ENCODE measurements at places on chromosomes 16 and 17. TPM values are rescaled to one million over a fixed set of nuclear protein-coding genes. Genes with fewer than 3 reads are reported as not detected.
A peak's percentile ranks its signal among the peaks of the same experiment; 100 is the strongest.

DNA sequence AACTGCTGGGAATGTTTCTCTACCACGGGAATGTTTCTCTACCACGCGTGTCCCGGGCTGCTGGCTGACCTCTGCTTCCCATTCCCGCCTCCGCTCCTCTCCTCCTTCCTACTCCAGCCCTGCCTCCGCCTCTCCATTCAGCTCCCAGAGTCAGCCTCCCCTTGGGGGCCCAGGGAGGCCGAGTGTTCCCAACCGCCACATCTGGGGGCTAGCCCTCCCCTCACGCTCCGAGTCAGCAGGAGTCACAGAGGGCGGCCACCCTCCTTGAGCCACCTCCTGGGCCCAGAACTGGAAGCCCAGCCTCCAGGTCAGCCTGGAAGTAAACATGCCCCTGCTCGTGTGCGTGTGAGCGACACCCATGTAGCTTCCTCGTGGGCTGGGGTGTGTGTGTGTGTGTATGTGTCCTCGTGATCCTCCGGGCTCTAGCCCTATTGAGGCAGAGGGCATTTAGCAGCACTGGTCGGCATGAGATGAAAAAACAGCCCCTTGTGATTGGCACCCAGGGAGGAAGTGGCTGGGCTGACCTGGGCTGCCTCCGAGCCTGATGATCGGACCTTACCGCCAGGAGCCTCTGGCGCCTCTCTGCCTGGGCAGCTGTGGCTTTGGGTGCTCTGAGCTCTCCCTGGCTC is 7.3 kb downstream of the CYGB start:
- DNase-seq: no peak
- no peak overlapping the region for H3K4me3 ChIP-seq
- H3K36me3 ChIP-seq: no peaks in the 10 kb centered on the region
- H3K27ac ChIP-seq: no peak overlapping the region
- H3K27me3 ChIP-seq: no peaks in the 10 kb centered on the region
- H3K4me1 ChIP-seq: peaks cover 24% of the 10 kb centered on the region

DNA sequence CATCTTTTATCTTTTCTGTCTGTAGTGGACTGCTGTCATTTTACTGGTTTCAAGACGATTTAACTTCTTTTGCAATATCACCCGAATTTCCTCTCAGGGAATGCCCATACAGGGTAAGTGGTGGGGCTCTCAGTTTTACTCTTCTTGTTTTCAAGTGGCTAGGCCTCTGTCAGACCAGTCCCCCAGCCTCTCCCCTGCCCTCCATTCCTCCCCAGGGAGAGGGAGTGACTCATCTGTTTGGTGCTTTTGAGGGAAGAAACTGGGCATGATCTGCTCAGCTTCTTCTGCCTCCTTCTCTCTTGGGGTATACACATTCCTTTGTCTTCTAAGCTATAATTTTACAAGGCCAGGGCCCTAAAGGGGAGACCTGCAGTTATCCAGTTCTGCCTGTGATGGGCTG is 332.0 kb downstream of the CBLN1 start:
- no peaks in the 10 kb centered on the region for H3K4me1 ChIP-seq
- DNase-seq: no peak
- no peak overlapping the region for H3K27ac ChIP-seq
- H3K36me3 ChIP-seq: no peaks in the 10 kb centered on the region
- no peaks in the 10 kb centered on the region for H3K27me3 ChIP-seq

DNA sequence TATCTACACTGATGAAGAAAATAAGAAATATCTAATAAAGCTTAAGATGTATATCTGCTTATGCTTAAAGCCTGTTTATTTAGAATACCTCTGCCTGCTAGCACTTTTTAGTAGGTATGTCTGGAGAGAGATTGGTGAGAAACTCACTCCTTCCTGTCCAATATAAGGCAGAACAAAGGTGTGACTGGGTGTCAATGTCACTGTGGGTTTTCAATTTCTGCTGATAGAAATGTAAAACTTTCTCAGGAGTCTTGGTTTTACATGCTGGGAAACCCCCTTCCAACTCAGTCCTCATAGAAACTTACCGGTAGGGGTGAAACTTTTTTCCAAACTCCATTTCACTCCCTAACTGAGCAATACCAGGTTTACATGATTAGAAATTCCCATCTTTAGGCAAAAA is 17.8 kb upstream of the MPHOSPH6 start:
- DNase-seq: peak; percentile 31
- H3K4me3 ChIP-seq: no peak overlapping the region
- no peak overlapping the region for H3K27ac ChIP-seq
- H3K27me3 ChIP-seq: peaks cover 21% of the 10 kb centered on the region
- peaks cover 27% of the 10 kb centered on the region for H3K4me1 ChIP-seq

- no peak for DNase-seq
- no peak overlapping the region for H3K4me3 ChIP-seq
- H3K36me3 ChIP-seq: no peaks in the 10 kb centered on the region
Observed at GRCh38 chr16:83269048-83269447, 538.7 kb upstream of the HSBP1 start.

- H3K4me1 ChIP-seq: no peaks in the 10 kb centered on the region
- no peak overlapping the region for H3K4me3 ChIP-seq
- H3K27ac ChIP-seq: no peak overlapping the region
- peaks cover 2% of the 10 kb centered on the region for H3K27me3 ChIP-seq
Observed at GRCh38 chr16:76654088-76654820, 377.1 kb downstream of the CNTNAP4 start.

DNA sequence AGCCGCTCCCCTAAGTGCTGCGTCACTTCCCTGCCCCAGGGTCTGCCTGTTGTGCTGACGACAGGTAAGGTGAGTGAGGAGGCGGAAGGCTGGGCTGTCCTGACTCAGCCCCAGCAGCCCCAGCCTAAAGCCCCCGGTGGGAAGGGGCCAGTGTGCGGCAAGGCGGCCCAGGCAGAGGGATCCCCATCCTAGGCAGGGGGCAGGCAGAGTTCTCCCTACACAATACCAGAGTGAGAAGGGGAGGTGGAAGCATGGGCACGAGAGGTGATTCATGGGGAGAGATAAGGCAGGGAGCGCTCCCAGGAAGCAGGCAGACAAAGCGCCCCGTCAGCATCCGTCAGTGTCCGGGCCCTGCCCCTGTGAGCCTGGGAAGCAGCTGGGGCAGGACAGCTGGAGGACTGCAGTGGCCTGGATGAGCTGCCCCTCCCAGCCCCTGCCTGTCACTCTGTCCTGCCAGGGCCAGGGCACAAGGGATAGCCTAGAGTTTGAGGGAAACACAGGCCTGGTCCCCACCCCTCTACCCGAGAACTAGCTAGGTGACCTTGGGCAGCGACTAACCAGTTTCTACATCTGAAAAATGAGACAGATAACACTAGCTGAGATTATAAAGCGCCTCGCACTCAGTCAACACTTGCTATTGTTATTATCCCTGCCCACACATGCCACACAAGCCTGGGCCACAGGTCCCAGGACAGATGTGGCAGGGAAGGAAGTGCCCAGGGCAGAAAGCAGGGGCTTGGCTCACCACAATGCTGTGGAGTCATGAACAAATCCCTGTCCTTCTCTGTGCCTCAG is 3.8 kb downstream of the FAM83G start:
- H3K36me3 ChIP-seq: peaks cover 36% of the 10 kb centered on the region
- no peak overlapping the region for H3K27ac ChIP-seq
- H3K27me3 ChIP-seq: no peaks in the 10 kb centered on the region
- H3K4me3 ChIP-seq: no peak overlapping the region

DNA sequence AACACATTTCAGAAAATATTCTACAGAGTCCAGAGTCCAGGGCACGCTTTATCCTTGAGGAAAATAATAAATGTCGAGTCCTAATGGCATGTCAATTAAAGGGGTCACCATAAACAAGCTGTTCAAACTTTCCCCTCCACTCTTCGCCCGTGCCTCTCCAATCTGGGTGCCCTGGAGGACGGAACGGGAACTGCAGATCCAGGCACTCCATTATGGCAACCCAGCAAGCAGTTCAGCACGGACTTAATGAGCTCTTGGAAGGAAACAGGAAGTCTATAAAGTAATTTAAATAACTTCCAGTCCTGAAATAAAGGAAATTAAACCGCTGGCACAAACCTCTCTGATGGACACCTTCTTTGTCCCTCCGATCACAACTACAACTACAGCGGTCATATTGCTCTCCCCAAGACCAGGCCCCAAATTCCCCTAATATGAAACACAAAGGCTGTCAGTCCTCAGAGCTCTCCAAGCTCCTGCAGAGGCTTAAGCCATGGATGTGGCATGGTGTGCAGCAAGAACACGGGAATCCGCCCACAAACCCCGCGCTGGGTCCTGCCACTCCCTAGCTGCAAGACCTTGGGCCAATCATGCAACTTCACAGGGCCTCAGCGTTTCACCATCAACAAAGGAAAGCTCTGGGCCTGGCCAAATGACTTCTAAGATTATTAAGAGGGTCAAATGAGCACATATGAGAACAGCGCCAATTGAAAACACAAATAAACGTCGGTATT is 52.6 kb downstream of the ZFHX3 start:
- no peaks in the 10 kb centered on the region for H3K36me3 ChIP-seq
- DNase-seq: peak; percentile 31
- no peaks in the 10 kb centered on the region for H3K27me3 ChIP-seq
- no peak overlapping the region for H3K4me3 ChIP-seq
- H3K27ac ChIP-seq: no peak overlapping the region

DNA sequence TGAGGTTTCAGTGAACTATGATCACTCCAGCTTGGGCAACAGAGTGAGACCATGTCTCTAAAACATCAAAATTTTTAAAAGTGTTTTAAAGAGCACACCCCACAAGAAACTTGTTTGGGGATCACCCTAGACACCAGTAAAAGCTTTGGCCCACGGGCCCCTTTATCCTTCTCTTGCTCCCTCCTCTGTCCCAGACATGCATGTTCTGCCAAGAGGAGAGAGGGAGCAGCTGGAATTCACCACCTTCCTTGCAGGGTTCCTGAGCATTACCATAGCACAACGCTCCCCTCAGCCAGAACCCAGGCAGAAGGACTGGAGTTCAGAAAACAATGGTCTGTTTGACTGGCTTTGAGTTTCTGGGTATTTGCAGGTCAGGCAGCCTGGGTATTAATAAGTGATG is 214.3 kb upstream of the CDH5 start:
- H3K27ac ChIP-seq: no peak overlapping the region
- H3K27me3 ChIP-seq: no peaks in the 10 kb centered on the region
- no peak overlapping the region for H3K4me3 ChIP-seq
- H3K36me3 ChIP-seq: no peaks in the 10 kb centered on the region

DNA sequence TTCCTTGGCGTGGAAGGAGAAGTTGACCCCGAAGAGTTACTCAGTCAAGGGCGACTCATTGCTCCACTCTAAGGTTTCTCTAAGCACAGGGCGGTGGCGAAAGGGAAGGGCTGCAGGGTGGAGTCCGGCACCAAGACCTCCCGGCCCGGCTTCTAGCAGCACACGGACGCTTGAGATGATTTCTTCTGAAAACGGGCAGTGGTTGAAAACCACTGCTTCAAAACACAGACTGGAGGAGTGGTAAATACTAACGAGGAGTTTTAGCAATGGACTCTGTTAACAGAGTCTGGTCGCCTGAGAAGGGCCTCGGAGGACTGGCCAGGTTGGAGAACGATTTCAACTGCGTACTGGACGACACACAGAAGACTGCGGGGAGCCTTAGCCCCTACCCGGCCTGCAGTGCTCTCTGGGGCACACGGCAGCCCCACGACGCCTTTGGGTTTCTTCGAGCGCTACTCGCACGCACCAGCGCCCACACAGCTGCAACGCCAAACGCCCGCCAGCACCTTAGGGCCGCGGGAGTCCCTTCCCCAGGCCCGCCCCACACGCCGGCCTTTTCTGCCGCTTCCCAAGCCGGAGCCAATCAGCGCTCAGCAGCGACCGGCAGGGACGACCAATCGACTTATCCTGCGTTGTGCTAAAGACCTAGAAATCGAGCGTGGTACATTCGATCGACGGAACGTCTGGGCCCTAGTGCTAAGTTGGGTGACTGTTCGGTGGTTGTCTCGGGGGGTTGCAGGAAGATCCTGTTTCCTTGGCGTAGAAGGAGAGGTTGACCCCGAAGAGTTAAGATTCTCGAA is 14.4 kb upstream of the CA4 start:
- peak overlapping the region; percentile 91 for H3K27ac ChIP-seq
- peak; percentile 93 for DNase-seq
- H3K4me1 ChIP-seq: peaks cover 26% of the 10 kb centered on the region
- H3K4me3 ChIP-seq: peak overlapping the region; percentile 90

DNA sequence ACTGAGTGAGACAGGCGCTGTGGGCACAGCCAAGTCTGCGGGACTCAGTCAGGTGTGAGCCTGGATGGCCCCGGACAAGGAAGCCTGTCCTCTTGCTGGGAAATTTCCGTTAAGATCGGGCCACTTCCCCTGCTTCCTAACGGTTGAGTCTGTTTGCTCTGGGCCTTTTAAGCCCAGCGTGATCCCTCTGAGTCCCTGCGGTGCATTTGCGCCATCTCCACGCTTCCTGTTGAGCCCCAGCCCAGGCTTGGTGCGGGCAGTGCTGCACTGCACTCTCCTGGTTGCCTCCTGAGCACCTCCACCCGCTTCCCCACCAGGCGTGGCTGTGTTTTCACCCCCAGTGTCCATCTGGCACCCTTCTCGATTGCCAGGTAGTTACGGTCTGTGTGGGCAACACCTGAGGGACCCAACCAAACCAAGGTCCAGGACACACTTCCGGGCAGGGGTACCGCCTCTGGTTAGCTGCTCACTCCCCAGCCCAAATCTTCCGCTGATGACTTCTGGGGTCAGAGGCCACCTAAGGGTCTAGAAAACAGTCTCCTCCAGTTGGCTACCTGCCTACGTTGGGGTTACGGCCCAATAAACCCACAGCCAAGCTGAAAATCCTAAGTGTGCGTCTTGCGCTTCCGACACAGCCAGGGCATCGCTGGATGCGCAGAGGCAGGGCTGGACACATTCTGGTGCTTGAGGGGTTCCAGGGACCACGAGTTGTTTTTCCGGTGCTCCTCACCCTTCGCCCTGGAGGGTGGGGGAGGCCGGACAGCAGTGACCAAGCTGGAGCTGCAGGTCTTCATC is 1.4 kb upstream of the SLC25A10 start:
- peaks cover 27% of the 10 kb centered on the region for H3K4me1 ChIP-seq
- peak overlapping the region; percentile 61 for H3K4me3 ChIP-seq
- peak; percentile 57 for DNase-seq
- H3K27ac ChIP-seq: peak overlapping the region; percentile 70

DNA sequence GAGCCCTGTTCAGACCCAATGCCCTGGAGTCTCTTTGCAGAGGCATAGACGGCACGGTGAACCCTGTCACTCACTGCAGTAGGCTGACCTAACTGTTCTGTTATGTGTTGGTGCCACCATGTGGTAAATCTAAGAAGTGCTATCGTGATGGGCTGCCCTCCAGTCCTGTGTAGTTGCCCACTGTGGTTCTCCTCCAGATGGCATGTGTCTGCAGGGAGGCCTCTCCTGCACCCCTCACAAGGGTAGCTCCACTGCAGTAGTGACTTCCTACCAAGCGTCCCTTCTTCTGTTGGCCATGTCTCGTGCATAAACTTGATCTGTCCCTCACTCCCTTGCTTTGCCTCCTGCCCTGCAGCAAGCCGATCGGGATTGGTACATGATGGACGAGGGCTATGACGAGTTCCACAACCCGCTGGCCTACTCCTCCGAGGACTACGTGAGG is 5.8 kb downstream of the DHX38 start:
- H3K4me3 ChIP-seq: no peak overlapping the region
- DNase-seq: peak; percentile 64
- H3K36me3 ChIP-seq: peaks cover 65% of the 10 kb centered on the region

The FAM171A2 gene
- total RNA-seq: 0.18 TPM

The ANKFN1 gene
- total RNA-seq: not detected

The DOC2B gene
- 0.04 TPM for total RNA-seq

The ITGA2B gene
- total RNA-seq: 1.7 TPM

The CBLN1 gene
- total RNA-seq: not detected

The C17orf67 gene
- 4.0 TPM for total RNA-seq

The PITPNM3 gene
- total RNA-seq: 0.72 TPM

The C16orf87 gene
- 14.6 TPM for total RNA-seq

The FSCN2 gene
- 0.23 TPM for total RNA-seq

The ARHGAP23 gene
- total RNA-seq: 0.86 TPM
